ENCODE measurements at places on chromosomes 5 and 9.
A peak's percentile ranks its signal among the peaks of the same experiment; 100 is the strongest.

- DNase-seq, result peak; percentile 4
Measured at GRCh38 chr5:136062366-136063274, 33.8 kb downstream of the TGFBI start.

DNA sequence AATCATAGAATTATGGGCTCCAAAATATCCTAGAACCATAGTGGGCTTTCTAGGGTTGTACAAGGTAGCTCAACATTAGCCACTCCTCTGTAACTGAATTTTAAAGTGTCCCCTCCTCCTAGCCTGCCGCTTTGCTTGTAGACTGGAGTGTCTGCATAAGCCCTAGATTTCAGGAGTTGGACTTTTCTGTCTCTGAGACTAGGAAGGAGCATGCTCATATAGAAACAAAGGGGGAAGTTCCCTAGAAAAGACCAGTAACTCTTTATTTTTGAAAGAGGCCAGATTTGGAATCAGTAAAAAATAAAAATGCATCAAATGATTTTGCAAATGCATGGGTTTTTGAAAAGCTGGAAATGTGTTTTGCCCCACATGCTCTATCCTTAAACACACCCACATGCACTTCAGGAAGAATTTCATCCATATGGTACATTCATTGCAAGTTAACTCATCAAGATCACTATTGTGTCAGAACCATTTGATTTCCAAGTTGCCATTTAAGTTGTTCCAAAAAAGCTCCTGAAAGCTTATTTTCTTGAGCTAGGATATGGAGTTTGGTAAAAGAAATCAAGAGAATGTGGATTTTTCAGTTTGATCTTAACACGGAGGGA, 121.0 kb upstream of the NR3C1 start:
- DNase-seq, result no peak

DNA sequence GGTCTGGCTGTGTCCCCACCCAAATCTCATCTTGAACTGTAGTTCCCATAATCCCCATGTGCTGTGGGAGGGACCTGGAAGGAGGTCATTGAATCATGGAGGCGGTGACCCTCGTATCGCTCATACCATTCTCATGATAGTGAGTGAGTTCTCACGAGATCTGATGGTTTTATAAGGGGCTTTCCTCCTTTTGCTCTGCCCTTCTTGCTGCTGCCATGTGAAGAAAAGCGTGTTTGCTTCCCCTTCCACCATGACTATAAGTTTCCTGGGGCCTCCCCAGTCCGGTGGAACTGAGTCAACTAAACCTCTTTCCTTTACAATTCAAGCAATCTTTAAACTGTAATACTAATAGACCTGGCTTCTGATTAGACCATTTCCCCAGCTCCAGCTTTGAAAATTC, 92.2 kb upstream of the SARDH start:
- DNase-seq, result no peak

- no peak for DNase-seq
Measured at GRCh38 chr5:31786090-31786631, 147.2 kb downstream of the PDZD2 start.

GRCh38 chr5:168088410-168089173, 202.9 kb upstream of the WWC1 start:
- no peak for DNase-seq

DNA sequence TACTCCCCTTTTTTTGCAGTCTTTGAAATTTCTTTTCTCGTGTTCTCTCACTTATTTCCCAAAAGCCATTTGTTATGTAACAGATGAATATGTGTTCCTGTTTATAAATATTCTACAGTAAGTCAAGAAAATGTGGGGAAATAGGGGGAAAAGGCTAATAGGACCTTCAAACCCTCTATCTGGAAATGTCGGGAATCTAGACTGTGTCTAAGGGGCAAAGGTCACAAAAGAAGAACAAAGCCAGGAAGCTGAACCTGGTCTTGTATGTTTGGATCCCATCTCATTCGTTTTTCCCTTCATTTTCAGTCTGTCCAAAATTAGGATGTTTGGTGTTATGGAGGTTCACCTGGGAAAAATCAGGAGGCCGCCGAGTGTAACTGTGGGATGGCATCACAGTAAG, 490.3 kb downstream of the NR2F1-AS1 start:
- no peak for DNase-seq

GRCh38 chr9:137463931-137464290, 4.8 kb upstream of the NSMF start:
- DNase-seq, result no peak

GRCh38 chr9:93637886-93638285, 61.5 kb downstream of the PHF2 start:
- no peak for DNase-seq

DNA sequence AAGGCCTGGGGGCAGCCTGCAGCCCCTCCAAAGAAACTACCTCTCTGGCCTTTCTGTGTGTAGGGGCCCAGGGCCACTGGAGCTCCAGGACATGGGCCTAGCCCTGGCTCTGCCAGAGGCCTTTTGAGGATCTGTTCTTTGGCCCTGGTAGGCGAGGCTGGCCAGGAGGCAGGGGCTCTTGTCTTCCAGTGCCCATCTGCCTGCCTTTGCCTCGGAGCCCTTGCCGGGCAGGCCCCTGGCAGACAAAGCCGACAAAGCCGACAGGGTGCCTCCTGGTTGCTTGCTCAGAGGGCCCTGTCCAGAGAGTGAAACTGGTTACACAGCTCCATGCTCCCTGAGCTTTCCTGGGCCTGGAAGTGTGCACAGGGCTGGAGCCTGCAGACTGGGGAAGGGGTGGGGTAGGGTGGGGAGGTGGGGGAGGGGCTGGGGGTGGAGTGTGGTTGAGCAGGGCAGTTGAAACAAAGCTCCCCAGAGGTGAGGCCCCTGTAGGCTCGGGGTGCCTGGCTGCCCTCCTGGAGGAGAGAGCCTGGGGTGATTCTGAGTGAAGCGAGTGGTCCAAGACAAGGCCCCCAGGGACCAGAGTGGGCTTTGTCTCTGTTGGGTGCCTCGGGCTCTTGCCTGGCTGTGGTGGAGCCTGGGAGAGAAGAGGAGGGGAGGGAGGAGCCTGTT, 29.3 kb downstream of the PTPA start:
- DNase-seq, result peak; percentile 59

DNA sequence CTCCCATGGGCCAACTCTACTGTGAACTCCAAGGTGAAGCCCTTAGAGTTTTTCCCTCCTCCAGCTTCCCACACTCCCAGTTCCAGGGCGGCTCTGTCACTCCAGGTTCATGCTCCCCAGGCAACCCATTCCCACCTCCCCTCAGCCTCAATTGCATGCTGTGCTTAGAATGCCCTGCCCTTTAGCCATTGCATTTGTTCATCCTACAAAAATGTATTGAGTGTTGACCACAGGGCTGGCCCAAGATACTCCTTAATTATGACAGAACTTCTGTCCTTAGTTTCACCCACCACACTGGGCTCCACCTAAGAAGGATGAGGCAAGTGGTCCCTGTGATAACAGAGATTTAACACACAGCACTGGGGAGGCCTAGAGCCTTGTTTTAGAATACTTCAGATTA, 236.1 kb downstream of the ADAMTSL1 start:
- no peak for DNase-seq

- DNase-seq, result no peak
Measured at GRCh38 chr9:93292664-93293328, 108.9 kb downstream of the WNK2 start.

- peak; percentile 69 for DNase-seq
Measured at GRCh38 chr5:989961-990530, 18.6 kb upstream of the NKD2 start.

All from midbrain (tissue), 1 donor.